ENCODE measurements at places on chromosomes 12 and 14.

GRCh38 chr14:64992328-64992885 lies 5.7 kb downstream of the FNTB start:
- DNase-seq: no peak

DNA sequence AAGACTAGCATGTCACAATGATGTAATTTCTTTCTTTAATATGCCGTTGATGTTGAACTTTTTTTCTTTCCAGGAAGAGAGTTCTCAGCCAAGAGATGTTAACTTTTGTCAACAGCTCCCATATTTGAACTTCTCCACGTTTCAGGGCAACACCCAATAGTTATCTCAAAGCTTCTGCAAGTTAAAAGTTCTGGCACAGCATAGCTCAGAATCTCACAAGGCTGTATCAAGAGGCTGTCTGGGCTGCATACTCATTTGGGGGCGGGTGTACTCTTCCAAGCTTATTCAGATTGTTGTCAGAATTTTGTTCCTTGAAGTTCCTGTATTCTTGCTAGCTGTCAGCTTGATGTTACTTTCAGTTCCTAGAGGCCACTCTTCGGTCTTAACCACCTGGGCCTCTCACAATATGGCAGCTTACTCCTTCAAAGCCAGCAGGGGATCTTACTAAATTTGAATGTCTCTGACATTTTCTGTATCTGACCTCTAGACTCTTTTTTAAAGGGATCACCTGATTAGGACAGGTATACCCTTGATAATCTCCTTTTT lies 38.9 kb downstream of the KCNC2 start:
- DNase-seq: peak; percentile 30

DNA sequence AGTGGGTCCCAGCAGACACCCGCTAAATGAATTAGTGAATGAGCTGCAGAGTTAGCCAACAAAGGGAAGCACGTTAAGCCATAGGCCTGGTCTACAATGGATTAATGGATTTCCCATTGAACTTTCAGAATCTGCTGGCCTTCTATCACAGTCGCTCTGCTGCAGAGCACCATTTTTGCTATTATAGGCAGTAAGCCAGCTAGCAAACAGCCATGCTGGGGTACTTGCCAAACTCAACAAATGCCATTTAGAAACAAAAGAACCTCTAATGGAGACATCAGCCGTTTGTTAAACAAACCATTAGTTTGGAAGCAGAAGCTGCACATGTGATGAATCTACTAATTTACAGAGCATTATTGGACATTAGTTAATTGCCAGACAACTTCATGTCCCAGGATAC lies 181.1 kb upstream of the STXBP6 start:
- DNase-seq: no peak

DNA sequence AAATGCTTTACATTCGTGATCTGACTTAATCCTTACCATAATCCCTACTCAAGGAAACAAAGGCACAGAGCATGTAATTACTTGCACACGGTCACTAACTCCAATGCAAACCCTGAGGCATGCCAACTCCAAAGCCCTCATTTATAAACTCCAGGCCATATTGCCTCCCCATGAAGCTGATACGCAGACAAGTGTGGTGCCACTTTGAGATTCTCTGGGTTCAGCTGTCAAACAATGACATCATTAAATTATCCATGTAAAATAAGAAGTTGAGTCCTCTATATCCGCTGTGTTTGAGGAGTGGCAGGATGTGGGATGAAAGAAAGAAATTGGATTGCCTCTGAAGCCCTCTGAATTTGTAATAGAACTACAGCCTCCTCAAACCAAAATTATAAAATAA lies 62.8 kb downstream of the ANO4 start:
- no peak for DNase-seq

- DNase-seq: no peak
These were observed 14.6 kb downstream of the RAPGEF3 start for GRCh38 chr12:47744005-47744651.

DNA sequence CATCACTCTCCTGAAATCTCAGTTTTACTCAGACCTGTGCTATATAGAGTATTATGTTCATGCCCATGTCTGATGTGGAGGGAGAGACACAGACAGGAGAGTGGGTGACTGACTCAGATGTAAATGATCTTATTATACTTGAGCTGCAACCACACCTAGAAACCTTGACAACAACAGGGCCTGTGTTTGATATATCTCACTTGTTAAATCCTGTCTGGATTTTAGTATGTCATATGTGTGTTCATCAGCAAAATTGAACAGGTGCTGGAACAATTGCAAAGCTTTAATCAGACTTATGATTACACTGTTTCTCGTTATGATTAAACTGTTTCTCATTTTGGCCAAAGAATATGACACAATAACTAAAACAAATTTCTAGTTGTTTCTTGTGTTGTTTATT lies 37.7 kb downstream of the DIP2B start:
- no peak for DNase-seq

- DNase-seq: no peak
These were observed 166.9 kb upstream of the ATXN7L3B start for GRCh38 chr12:74370608-74371216.

Data from NCI-H446 (cell line).